ENCODE measurements at places on chromosomes 3 and 15. TPM values are rescaled to one million over a fixed set of nuclear protein-coding genes. Genes with fewer than 3 reads are reported as not detected.

The NPTN gene
- total RNA-seq, result 88.5 TPM

The COLQ gene
- 0.44 TPM for total RNA-seq

The DISP2 gene
- total RNA-seq, result under 0.01 TPM

The DNAJC13 gene
- 34.9 TPM for total RNA-seq

The LARP6 gene
- total RNA-seq, result 7.1 TPM
